ENCODE measurements at places on chromosomes 1 and 21. TPM values are rescaled to one million over a fixed set of nuclear protein-coding genes. Genes with fewer than 3 reads are reported as not detected.

Gene UBL4B
- total RNA-seq, result not detected

DNA sequence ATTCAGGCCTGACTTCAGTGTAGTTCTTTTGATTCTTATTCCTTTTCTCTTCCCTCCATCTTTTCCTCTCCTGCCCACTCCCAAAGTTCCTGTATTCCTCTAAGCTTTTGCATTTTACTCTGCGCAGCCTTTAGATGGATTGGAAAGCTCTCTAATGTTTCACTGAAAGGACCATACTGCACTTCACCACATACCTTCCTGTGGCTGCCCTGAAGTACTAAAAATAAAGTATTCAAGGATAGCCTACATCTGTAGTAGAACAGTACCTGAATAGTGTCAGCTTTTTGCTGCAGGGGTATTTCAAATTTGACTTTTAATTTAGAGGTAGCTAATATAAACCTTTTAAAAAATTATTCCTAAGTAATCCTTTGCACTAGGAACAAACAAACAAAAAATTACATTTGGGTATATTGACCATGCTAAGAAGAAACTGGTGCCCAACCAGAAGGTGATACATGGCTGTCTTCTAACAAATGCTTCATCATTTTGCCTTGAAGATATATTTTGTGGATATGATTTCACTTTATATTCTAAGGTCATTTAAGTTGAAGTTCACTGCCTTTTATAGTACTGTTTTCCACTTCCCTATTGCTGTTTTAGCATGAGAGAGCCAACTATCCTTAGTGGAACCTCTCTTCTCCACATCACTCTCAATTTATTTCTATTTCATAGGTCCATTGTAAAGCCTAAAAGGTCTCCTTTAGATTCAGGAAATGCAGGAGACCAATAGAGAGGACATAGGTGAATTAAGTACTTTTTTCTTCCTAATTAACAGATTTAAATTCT, 22.8 kb downstream of the FAM20B start:
- DNase-seq, result no peak

DNA sequence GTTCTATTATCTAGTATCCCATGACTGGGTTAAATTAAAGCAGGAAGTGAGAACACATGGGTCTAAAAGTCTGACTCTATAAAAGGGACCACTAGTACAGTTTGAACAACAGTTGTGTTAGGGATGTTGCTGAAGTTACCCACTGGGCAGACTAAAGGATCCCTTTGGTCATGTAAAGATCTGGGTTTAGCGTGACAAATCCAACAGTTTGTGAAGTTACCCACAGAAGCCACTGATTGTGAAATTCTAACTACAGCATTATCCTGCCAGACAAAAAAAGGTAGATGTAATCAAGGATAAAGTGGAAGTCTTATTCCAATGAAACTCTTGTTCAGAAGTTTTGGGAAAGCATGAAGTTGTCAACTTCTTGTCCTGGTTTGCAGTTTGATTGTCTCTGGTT, 5.7 kb downstream of the QSOX1 start:
- DNase-seq, result no peak

DNA sequence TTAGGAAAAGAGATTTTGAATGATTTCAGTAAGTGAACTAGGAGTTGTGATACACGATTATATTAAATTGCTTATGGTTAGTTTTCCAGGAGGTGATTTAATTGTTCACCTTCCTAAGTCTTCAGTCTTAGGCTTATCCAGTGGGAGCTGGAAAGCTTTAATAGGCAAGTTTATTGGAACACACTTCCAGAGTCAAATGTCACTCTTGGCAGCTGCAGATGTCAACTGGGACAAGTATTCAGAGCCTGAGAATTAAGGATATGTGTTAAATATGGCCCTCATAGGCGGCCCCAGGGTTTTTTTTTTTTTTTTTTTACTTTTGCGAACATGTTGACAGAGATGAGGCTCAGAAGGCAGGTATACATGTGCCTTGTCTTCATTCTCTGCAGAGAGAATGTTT, 29.2 kb downstream of the UCK2 start:
- no peak for DNase-seq

DNA sequence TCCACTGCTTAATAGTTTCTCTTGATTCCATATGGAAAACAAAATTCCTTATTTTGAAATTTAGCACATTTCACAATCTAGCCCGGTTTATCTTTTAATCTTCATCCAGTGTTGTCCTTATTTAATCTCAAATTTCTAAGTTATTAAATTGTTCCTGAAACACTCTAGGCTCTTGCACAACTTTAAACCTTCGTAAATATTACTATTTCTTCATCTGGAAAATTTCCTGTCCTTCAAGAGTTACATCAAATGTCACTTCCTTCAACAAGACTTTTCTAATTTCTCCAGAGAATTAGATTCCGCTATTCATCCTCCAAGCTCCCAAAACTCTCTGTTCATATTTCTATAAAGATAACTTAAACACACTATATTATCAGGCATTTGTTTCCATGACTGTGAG, 6.5 kb downstream of the FMO5 start:
- no peak for DNase-seq

DNA sequence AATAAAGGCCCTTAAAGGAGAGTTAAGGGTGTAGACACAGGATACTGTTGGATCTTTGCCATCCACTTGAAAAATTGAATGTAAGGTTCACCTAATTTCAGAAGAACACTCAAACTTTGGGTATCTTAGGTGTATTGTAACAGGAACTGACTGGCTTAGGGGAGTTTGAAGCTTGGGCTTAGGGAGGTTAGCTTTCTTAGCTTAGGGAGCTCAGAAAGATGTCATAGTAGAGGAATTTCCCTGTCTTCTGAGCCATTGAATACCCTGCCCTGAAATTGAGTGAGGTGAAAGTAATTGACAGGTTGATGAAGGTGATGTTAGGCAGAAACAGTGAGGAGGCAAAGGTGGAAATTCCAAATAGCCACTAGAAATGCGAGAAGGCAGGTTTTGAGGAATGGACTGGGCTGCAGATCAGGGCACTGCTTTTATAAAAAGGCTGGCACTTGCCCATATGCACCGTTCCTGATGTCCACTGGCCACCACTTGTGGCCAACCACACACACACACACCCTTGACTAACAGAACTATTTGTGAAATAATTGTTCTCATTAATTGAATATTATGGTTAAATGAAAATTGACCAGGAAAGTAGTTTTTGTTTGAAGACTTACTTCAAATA, 16.5 kb downstream of the BACH1 start:
- DNase-seq, result no peak

GRCh38 chr1:109466452-109467300, at the start of gene SYPL2:
Gene SYPL2 (plus strand): TSS chr1:109466546. CDS start chr1:109466844, 298 bp downstream.
- DNase-seq, result peak; percentile 46
